Activated naive CD8-positive, alpha-beta T cell treated with anti-CD3 and anti-CD28 coated beads, Interleukin-2, amount 50 U/mL, for 16 hours (primary cell): ENCODE measurements at places on chromosomes 13 and 19.

GRCh38 chr13:110627351-110627750 lies 12.0 kb downstream of the NAXD start:
- DNase-seq, result no peak

- no peak for DNase-seq
These were observed 48.6 kb upstream of the TCF3 start for GRCh38 chr19:1700733-1701663.

DNA sequence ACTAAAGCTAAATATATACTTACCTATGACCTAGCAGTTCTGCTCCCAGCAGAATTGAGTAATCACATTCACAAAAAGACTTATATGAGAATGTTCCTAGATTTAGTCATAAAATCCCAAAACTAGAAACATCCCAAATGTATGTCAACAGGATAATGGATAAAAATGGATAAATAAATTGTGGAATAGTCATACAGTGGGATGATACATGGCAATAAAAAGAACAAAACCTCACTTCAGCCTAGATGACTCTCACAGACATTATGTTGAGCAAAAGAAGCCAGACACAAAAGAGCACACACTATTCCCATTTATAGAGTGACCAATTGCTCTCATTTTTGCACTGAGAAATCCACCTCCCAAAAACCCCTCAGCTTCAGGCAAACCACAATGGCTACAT lies 352.4 kb upstream of the HTR2A start:
- no peak for DNase-seq

- DNase-seq, result no peak
These were observed 53.1 kb downstream of the ARHGAP35 start for GRCh38 chr19:46913852-46914430.

GRCh38 chr13:59447031-59447430 lies 716.7 kb downstream of the DIAPH3 start:
- no peak for DNase-seq

GRCh38 chr19:44607049-44607448 lies 6.3 kb upstream of the IGSF23 start:
- DNase-seq, result no peak

DNA sequence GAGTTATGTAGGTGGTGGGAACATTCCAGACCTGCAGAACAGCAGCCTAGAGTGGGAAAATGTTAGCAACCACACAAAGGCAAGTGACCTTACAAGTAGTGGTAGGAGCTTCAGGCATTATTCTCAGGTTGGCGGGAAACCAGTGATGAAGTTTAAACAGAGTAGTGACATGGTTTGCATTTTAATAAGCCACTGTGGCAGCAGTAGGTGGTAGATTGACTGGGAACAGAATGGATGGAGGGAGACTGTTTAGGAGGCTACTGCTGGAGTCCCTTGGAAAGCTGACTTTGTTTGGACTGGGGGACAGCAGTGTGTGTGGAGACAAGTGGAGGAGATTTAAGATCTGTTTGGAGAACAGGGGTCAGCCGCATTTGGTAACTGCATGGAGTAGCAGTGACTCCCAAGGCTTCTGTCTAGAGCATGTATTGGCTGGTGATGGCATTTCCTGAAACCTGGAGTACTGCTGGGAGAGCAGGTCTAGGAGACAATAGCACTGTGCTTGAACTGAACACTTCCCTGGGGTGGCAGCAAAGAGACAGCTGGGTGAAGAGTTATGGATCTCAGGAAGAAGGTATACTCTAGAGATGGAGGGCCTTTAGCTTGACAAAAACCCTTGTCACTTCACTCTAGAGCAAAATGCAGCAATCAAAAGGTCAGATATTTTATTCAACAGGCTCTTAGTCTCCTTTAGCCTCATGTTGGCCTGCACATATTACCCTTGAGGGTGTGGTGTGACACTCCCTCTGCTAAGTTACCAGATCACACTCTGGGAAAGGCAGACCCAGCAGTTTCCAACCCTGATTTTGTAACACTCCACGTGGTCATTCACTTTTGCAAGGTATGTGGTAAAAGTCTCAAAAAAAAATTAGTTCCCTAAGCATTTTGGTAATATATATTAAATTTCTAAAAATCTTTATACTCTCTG lies 70.3 kb downstream of the DHRS12 start:
- no peak for DNase-seq

GRCh38 chr13:50712456-50712855 lies 131.0 kb downstream of the DLEU7 start:
- no peak for DNase-seq
